NCI-H446 (cell line): ENCODE measurements at places on chromosomes 4 and X.

DNA sequence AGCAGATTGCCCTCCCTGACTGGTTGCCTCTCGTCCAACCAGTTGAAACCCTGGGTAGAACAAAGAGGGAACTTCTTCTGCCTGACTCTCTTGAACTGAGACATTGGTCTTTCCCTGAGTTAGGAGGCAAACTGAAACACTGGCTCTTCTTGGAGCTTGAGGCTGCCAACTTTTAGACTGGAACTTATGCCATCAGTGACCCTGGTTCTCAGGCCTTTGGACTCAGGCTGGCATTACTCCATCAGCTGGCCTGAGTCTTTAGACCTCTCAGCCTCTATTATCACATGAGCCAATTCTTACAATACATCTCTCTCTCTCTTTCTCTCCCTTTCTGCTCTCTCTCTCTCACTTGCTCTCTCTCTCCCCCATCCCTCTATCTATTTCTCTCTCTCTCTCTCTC, 86.4 kb downstream of the EMCN start:
- DNase-seq: no peak

DNA sequence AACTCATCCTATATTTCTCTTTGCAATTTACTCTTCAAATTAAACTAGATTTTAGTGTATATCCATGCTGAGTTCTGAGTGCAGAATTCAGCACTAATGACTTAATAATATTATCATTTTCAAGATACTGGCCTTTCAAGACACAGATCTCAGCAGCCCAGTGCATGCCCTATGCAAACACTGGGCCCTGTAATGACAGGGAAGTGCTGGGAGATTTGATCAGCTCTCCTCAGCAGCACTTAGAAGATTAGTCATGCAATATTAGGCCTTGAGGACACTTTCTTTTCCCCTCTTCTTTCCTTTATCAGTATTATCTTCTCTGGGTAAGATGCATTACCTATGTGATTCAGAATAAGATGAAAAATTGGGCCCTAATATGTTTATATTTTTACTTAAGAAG, 207.1 kb downstream of the PPP3CA start:
- no peak for DNase-seq

DNA sequence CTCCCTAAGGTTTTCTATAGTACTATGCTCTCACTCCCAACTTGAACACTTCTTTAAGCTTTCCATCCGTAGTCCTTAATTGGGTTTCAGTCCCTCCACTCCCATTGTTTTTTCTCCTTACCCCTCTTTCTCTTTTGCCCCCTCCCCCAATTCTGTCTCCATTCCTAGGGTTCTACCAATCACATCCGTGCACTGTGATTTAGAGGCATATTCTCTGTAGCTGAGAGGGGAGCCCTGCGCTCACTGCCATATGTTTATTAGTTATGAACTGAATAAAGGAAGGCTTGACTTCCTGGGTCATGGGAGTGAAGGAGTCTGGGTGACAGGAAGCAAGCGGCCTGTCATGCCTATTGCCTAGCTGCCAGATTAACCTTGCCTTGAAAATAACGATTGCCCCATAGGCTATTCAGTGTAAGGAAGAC, 471 bp downstream of the MCTS1 start:
- peak; percentile 35 for DNase-seq

- DNase-seq: no peak
Observed at GRCh38 chr4:25104591-25104990, 55.7 kb downstream of the SEPSECS start.

DNA sequence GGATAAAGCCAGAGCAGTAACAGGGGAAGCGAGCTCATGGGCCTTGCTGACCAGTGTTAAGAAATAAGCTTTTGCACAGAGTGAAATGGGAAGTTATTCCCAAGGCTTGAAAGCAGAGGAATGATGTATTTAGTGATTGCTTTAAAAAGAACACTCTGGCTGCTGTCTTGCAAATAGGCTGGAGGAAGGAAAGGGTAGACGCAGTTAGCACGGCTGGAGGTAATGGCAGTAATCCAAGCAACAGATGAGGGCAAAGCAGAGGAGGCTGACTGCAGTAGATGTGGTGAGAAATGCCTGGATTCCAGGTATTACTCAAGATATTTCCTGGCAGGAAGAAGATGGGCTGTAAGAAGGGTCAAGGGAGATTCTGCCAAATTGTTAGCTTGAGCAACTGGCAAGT, 1342.3 kb upstream of the AGA start:
- DNase-seq: no peak

DNA sequence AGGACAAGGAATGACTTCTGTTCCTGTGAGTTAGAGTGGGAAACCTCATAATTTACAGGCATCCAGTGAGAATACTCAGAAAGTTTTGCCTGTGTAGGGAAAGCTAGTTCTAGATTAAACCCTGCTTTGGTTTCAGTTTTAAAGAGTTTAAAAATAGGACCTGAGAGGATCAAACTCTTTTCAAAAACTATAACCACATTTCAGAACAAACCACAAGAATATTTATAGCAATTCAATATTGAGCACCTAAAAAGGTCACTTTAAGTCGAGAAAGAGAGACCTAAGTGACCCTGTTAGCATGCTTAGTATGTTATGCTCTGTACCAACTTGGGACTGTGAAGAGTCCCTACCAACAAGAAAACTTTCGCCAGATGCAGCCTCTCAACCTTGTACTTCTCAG, 17.4 kb upstream of the PWWP3B start:
- DNase-seq: no peak

DNA sequence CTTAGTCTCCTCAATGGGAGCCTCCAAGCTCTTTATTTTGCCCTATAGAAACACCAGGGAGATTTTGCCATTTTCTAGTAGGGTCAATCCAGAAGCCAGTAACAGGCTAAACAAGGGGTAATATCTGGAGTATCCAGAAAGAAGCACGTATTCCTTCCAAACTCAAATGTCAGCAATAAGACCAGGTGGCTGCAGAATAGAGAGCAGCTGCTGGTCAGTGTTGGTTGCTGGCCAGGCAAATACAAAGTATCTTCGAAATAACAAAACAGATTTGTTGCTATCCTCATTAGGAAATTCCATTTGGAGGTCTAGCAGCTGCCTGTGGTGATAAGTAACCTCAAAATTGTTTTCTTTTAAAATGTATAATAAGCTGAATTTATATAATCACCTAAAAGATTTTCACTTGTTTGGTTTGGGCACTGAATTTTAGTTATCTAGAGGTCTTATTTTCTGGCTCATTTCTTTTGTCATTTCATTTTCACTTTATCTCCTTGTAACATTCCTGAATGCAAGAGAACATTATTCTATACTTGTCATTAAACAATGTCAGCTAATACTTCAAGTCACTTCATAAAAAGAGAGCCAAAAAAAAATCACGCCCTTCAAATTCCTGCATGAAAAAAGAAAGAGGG, 320.6 kb downstream of the DTHD1 start:
- DNase-seq: no peak

GRCh38 chr4:8292478-8293107, 23.0 kb downstream of the HTRA3 start:
- DNase-seq: no peak

DNA sequence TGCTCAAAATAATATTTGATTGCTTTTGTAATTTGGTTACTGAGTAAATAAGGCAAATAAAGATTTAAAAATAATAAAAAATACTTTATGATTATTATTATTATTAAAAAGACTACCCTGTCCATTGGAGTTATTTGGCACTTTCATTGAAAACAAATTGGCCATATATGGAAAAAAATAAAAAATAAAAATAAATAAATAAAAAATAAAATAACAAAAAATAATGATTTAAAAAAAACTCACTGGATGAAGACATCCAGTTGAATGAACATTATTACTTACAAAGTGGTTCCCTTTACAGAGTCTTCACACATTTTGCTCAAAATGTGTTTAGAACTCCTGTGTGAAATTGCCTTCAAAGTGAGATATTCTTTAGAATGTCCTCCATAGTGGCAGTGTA, 141.3 kb upstream of the ANXA3 start:
- DNase-seq: no peak

GRCh38 chr4:7487998-7488671, 53.4 kb upstream of the PSAPL1 start:
- DNase-seq: no peak

DNA sequence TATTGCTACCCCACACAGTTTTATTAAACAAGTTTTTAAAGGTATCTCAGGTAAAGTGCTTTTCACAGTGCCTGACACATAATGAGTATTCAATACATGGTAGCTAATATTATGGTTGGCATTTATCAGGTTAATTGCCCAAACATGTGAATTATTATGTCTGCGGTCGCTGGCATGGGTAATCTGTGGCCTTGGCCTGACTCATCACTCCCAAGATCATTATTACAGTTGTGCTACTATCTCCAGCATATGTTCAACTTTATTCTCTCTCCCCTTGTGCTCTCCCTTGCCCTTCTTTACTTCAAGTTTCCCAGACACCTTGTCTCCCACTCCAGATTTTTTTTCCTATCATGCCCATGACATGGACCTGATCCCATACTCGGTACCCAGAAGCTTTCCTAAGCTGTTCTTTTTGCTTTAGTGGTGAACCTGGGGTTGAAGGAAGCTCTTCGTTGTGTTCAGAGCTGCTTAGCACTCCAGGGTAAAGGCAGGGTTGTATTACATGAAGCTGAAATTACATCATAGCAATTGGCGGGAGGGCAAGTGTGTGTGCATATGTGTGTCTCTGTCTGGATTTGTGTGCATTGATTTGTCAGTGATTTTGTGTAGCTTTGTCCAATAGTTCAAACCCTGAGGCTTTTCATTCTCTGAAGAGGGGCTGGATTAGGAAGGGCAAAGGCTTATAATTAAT, 176.5 kb upstream of the NRK start:
- no peak for DNase-seq

- no peak for DNase-seq
Observed at GRCh38 chr4:38203609-38204008, 243.4 kb downstream of the PTTG2 start.

DNA sequence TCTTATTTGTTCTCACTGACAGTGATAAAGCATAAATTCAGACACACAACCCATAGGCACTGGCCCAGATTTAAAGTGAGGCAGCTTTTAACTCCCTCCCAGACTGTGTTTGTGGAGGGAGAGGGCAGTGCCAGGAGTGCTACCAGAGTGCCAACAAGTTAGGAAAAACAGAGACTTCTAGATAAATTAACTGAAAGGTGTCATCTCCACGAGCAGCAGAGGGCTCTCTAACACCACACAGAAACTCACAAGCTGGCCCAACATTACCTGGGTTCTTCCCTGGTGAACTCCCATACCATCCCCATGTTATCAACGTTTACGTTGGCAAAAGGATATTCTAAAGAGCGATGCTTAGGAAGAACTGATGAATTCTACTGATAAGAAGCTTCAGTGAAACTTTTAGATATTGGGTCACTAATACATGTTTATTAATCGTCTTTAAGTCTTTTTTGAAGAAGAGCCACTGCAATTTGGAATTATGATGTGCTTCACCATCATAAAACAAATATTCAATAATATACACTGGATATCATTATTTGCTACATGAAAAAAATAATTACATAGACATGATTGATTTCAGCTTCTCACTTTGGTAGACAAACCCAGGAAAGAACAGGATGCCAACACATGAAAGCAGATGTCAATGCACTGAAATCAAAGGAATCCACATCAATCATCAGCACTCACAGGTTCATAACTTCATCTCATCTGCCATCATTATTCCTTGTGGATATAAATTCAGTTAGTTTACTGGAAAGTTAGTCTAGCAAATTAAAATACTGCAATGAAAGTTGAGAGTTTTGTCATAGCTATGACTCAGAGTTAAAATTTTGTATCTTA, 121.2 kb upstream of the NAP1L5 start:
- peak; percentile 76 for DNase-seq

DNA sequence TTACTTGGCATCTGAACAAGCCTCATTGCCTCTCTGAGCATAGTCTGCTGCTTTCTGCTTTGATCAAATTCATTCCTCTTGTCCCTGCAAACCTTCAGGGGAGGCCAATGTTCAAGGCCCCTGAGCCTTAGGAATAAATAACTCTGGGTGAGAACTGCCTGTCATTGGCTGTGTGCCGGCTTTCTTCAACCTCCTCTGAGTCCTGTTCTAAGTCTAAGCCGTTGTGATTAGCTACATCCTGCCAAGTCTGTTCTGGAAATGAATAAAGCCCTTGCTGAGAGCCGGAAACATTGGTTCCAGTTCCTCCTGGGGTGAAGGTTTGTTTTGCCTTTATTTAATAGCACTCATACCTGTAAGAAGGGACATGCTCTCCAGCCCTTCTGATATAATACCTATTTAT, 13.8 kb downstream of the RNF4 start:
- DNase-seq: peak; percentile 36

DNA sequence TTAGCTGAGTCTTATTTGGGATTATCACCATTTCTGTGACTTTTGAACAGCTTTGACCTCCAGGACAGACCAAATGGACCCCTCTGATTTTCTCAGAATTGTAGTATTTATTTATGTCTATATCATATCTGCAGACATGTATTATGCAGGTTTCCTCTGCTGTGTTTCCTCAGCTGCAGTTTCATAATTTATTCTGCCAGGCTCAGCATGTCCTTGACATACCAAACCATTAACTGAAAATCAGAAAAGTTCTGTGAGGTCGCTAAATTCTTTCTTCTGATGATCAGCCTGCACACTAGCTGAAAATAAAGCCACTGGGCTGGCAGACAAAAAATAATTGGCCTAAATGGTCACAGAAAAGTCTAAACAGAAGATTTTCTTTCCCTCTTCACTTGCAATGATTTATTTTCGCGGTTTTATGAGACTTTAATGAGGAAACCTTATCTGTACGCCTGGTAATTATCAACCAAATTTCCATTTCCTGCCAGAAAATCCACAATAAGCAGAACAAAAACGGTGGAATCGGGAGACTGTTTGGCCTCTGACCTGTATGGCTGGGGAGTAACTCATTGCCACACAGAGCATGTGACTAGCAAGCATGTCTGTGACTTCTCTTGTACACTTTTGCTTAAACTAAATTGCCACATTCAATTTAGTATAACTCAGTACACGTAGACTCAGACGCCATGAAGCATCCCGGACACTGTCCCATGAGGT, 150.9 kb downstream of the ENPP6 start:
- DNase-seq: no peak

- no peak for DNase-seq
Observed at GRCh38 chr4:22428441-22428840, 87.4 kb downstream of the ADGRA3 start.

DNA sequence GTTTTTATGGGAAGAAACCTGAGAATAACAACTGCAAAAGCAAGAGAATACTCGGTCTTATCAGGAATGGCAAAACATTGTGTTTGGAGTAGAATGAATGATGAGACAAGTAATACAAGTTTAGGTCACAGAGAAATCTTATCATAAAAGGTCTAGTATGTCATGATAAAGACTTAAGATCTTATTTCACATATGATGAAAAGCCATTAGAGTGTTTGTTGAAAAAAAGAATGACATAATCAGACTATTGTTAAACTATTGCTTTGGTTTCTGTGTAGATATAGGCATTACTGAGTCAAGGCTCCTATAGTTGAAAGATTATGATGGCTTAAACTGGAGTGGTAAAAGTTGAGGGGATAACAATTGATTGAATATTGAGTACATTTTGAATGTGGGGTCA, 603.6 kb downstream of the CCSER1 start:
- no peak for DNase-seq

DNA sequence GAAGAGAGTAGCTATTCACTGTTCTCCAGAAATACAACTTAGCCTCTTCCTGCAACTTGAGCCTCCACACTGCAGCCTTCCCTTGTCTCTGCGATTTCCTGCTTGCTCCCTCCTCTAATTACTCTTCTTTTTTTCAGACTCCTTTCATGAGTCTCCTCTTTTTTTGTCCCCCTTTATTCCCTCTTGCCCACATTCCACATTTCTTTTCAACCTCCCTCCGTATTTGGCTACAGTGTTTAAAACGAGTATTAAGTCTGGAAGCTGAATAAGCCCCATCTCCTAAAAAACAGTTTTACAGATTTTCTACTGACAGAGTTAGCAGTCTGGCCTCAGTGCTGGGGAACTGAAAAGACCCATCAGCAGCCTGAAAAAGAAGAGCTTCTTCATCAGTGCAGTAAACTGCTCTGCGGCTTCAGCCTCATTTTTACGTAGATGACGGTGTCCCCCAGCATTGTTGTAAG, 141.5 kb downstream of the TENM3 start:
- no peak for DNase-seq
